ENCODE measurements at places on chromosomes 11 and 22. TPM values are rescaled to one million over a fixed set of nuclear protein-coding genes. Genes with fewer than 3 reads are reported as not detected.

Gene HBE1
- not detected for polyA plus RNA-seq

Gene E2F8
- polyA plus RNA-seq, result not detected

DNA sequence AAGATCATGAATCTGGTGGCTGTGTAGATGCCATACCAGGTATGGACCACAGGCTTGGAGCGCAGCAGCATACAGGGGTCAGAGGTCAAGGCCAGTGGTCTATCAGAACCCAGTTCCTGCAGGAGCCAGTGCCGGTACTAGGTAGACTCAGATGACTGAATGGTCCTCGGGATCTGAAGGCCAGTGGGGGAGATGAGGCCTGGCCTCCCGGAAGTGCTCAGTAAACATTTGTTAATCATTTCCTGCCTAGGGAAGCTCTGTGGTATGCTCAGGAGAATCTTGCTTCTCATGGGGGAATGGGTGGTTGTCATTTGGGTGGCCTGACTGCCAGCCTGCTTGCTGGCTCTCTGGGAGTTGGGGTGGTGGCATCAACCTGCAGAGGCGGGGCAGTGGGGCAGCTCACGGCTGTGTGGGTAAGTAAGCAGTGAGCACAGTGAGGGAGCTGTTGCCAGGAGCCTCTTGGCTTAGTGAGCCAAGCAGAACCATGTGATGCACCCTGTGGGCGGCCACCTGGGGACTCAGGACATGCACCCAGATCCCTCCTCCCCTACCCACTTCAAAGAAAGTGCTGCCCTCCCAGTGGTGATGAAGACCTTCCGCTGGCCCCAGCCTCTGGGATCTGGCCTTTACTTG lies 33.0 kb downstream of the PTPRJ start:
- DNase-seq, result peak; percentile 64

DNA sequence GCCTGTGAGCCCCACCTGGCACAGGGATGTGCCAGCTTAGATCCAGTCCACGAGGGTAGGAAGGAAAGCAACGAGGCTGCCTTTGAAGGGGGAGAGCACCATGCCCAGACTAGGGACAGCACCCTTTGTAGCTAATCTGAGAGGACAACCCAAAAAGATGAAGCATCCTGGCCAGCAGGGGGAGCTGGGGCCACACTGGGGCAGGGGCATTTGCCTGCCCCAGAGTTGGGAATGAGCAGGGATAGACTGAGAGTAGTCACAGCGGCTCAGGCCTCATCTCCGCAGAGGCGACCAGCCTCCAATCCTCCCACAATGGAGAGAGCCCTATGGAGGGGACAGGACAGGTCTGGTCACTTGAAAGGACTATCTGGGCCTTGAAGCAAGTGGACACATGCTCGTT lies 16.4 kb downstream of the LMO1 start:
- DNase-seq, result no peak

- no peak for DNase-seq
These were observed 7.5 kb upstream of the SPTY2D1 start for GRCh38 chr11:18641677-18642076.

Measured in immature natural killer cell (primary cell).